ENCODE measurements at places on chromosomes 7 and 10.

DNA sequence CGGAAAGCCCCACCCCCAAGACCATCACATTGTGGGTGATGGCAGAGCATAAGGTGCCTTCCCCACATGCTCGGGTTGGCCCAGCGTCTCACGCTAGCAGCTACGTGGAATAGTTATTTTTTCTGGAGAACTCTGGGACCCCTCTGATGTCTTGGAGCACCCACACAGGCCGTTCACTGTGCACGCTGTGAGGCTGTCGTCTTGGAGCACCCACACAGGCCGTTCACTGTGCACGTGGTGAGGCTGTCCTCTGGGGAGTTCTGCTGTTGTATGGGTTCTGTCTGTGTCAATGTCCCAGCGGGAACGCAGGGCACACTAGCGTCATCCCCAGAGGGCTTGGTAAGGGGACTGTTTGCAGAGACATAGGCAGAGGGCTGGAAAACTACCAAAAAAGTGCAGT, 38.8 kb upstream of the FAM20C start:
- DNase-seq = no peak

DNA sequence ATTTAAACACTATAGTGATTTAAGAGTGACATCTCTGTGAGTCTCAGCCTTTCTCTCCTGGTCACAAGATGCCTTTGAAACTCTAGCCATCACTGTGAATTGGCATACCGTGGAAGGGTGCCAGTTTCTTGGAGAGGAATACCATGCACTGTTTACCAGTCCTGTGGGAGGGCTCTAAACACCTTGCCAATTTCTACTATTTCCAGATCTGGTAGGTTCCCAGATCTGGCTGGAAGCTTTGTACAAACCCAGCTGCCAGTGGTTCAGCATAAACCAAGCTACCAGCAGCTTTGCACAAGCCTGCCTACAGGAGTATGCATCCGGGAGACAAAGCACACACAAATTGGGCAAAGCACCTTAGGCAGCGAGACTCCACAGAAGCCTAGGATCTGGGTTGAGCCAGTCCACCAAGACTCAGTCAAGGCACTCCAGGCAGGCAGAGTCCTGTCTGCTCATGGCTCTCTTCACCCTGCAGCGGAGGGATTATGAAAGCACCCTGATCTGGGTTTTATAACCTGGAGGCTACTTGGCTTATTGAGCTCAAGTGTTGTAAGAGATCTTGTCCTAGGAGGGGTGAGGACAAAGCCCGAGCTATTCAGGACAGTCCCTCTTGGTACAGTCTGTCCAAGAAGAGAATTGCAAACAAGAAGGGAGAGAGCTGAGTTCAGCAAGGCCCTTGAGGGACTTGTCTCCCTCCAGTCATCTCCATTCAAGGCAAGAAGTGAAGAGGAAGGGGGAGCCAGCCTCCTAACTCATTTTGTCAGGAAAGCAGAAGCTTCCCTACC, 23.6 kb downstream of the MCM10 start:
- no peak for DNase-seq

GRCh38 chr10:100371482-100372027, 24.5 kb downstream of the SCD start:
- DNase-seq = no peak

GRCh38 chr7:56537952-56538351, 421.7 kb upstream of the NUPR2 start:
- DNase-seq = no peak

- no peak for DNase-seq
These were observed 426.8 kb upstream of the FOXK1 start for GRCh38 chr7:4255336-4255735.

DNA sequence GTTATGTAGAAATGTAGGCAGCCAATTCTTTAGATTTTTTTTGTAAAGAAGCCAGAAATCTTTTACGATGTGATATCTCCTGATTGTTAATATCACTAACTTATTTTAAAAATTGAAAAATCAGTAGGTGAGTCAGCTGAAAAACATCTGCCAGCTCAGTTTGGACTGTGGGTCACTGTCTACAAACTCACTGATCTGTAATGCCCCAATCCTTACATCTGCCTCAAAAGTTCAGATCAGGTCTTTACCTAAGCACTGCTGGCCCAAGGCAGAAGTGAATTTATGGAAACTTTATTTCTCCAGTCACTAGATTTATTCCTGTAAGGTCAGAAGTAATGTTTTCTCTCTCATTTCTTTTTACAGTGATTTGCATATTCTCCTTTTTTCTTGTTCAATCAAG, 31.0 kb upstream of the FAM13C start:
- no peak for DNase-seq

GRCh38 chr7:95479992-95480624, 5.6 kb upstream of the ASB4 start:
- DNase-seq = no peak

DNA sequence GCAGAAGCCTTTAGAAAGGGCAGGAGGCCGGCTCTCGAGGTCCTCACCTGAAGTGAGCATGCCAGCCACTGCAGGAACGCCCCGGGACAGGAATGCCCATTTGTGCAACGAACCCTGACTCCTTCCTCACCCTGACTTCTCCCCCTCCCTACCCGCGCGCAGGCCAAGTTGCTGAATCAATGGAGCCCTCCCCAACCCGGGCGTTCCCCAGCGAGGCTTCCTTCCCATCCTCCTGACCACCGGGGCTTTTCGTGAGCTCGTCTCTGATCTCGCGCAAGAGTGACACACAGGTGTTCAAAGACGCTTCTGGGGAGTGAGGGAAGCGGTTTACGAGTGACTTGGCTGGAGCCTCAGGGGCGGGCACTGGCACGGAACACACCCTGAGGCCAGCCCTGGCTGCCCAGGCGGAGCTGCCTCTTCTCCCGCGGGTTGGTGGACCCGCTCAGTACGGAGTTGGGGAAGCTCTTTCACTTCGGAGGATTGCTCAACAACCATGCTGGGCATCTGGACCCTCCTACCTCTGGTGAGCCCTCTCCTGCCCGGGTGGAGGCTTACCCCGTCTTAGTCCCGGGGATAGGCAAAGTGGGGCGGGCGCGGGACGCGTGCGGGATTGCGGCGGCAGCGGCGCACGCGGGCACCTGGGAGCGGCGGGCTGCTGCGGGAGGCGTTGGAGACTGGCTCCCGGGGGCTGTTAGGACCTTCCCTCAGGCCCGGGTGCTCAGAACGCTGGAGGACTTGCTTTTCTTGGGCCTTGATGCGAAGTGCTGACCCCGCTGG, at the start of gene FAS:
TSS of gene FAS (plus strand) at position 415 of the 777 bp plus-strand sequence. CDS start at position 494, 79 bp downstream.
- DNase-seq = no peak

DNA sequence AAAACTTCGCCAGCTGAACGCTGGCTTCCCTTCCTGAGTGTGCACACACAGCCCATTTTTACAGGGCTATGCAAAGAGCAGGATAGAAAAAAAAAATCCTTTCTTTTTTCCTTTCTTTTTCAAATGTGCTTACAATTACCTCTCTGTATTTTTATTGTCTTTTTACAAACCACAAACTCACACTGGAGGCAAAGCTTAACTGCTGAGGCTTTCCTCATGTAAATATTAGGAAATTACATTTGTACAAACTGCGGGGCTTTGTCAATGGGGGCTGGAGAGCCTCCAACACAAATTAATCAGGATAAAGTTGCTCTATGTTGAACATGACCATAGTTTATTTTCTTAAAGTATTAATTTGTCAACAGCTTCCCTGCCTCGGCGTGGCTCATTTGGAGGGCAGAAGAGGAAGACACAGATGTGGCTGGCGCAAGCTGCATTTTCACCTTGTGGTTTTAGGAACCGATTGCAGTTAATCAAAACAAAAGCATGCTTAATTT, 411.7 kb upstream of the MKI67 start:
- DNase-seq = no peak

DNA sequence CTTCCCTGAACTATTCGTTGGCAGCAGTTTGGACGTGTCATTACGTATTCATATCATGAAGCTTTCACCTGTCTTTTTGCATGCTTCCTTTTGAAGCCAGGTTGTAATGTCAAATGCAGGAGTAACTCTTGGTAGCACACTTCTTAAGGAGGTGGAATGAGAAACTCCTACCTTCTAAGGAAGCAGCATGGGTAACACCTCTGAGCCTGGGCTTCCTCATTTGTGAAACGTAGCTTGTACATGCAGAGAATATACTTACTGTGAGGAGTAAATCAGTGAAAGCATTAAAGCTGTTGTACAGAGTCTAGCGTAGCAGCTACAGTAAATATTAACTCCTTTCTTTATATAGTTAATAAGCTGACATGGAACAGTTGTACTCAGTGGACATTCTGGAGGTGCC, 21.1 kb downstream of the CUL1 start:
- no peak for DNase-seq

- no peak for DNase-seq
These were observed 116.0 kb downstream of the KMT2E start for GRCh38 chr7:105130048-105130447.

DNA sequence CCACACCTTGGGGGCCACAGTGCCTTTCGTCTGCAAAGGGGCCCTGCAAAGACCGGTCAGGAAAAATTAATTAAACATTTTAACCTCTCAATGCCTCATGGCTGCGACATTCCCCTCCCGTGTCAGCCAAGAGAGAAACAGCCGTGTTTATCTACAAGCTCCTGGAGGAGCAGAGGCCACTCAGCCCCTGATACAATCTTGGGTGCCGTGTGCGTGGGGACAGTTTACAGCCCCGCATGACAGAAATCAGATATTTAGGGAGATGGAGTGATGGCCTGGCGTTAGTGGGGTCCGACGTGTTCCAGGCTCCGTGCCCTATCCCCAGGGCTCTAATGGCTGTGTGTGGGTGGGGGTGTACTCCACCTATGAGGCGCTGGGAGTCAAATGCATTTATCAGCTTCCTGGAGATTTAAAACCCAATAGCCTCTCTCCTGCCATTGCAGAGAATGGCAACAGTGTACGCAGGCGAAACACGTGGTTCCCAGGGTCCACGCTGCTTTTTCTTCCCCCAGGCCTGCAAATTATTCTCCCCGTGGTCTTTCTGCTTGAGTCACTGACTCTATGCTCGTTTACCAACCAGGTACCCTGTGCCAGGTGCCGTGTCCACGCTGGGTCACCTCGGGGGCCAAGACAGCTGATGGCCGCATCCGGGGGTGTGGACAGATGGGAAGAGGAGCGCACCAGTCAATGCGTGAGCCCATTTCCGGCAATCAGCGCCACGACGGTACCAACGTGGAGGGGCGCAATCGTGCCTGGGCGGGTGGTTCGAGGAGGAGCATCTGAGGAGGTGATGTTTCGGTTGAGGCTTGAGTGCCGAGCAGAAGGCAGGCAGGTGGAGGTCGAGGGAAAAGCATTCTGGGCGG, 26.6 kb upstream of the PSMG3 start:
- no peak for DNase-seq

DNA sequence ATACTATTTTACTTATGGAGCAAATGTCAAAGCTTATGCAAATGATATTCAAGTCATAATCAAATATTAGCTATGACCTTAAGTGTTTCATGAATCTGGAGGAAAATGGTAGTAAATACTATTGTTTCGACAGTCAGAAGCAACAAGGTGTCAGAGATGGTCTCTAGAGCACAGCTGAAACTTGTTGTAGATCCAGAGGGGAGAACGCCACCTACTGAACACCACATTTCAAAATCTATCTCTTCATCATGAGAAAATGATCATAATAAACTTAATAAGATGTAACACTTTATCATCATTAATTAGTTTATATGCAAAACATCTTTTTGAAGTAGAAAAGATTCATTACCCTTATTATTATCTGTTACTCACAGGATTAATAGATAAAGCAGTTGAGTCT, 418.7 kb downstream of the GATA3 start:
- DNase-seq = no peak
